HCT116 (cell line): ENCODE measurements at places on chromosomes 11 and 22. TPM values are rescaled to one million over a fixed set of nuclear protein-coding genes. Genes with fewer than 3 reads are reported as not detected.

The HIRA gene
- 30.6 TPM for total RNA-seq

The OOSP4B gene
- total RNA-seq, result not detected

The C22orf23 gene
- 0.47 TPM for total RNA-seq

The YPEL4 gene
- 0.32 TPM for total RNA-seq

The SELENOM gene
- total RNA-seq, result 65.6 TPM

The BDNF gene
- 22.0 TPM for total RNA-seq

The NAT10 gene
- 101 TPM for total RNA-seq

The EXPH5 gene
- 18.3 TPM for total RNA-seq

The HORMAD2 gene
- total RNA-seq, result not detected

The CADM1 gene
- total RNA-seq, result 0.79 TPM

The IFT27 gene
- total RNA-seq, result 23.2 TPM

The CLDN5 gene
- 0.32 TPM for total RNA-seq
